ENCODE measurements at places on chromosomes 2 and 18.

DNA sequence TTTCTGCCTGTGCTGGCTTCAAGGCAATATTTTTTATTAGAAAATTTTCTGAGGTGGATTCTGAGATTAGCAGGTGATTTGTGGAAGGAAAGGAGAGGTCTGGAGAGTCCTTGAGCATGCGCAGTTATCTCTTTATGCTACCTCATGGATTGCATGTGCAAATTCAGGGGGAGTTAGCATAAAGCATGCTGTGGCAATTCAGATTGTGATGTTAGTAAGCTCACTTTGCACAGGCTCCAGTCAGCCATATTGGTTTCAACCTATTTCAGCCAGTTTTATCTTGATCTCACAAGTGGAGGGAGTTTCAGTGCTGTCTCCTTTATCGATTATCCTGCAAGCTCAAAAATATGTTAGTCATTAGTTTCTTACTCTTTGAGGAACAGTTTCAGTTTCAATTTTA lies 2012.3 kb upstream of the PIK3C3 start:
- DNase-seq: no peak

- no peak for DNase-seq
Observed at GRCh38 chr2:235897992-235898391, 270.2 kb downstream of the GBX2 start.

DNA sequence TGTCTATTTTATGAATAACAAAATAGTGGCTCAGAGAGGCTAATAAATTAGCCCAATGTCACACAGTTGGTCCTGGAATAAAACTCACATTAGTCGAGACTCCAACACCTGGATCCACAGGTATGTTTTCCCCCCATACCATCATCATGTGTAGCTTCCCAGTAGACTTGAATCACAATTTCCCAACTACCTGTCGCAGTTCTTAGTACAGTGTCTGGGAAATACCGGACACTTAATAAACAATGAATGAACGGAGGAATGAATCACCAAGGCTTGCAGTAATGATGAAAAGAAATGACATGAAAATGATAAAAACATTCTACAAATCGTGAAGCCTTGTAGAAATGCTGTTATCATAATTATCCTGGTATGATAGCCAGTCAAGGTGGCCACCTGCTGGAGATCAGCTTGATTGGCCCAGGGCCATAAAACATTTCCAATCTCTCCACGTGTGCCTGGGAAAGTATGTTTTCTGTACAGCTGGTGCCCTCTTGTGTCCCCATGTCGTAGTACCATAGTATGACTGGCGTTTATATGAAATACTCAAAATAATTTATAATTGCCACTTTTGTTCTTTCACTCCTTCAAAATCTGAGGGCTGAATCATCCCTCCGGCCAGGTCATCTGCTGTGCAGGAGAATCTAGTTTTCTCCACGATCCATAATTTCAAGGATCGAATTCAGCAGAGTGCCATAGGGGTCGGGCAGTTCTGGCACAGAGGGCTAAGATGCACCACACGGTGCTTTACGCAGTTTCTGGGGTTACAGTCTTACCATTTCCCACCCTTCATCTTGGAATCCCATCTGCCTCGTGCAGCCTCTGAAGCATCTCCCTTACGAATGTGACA lies 95.4 kb downstream of the LAMA1 start:
- DNase-seq: peak; percentile 50

- DNase-seq: no peak
Observed at GRCh38 chr18:46001892-46002291, 34.8 kb upstream of the EPG5 start.

DNA sequence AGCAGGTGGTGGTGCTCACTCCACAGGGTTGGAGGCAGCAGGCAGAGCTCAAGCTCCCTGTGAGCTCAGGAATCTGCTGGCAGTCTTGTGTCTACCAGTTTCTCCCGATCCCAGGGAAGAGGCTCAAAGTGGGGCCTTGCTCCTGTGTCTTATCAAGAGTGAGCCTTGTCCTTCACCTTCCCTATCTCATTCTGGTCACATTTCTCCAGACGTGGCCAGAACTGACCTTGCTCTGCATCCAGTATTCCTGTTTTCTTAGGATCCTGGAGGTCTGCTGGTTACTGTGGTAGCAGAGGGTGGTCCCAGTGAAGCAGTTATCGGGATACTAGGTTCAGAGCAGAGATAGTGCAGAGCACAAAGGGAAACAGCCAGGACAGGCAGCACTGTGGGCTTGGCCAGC lies 47.1 kb upstream of the ASB18 start:
- no peak for DNase-seq

- DNase-seq: no peak
Observed at GRCh38 chr2:59276033-59276432, 1034.9 kb upstream of the FANCL start.

- DNase-seq: no peak
Observed at GRCh38 chr2:25023333-25023732, 18.5 kb upstream of the EFR3B start.

GRCh38 chr2:45008296-45009129 lies 739 bp downstream of the SIX2 start:
- DNase-seq: no peak

GRCh38 chr2:187403568-187404260 lies 44.3 kb downstream of the CALCRL start:
- DNase-seq: no peak

- DNase-seq: no peak
Observed at GRCh38 chr2:10810202-10811161, 2.1 kb downstream of the PDIA6 start.

DNA sequence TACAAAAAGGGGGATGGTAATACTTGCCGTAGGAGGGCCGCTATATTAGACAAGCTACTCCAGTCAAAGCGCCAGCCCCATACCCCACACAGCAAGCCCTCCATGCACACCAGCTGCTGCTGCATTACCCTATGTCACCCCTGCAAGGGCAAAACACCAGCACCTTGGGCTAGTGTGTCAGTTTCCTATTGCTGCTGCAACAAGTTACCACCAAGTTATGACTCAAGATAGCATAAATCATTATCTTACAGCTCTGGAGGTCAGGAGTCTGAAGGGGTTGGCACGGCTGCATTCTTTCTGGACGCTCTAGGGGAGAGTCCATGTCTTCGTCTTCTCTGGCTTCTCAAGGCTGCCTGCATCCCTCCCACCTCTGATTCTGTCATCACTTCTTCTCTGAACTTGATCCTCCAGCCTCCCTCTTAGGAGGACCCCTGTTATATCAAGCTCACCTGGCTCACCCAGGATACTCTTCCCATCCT lies 88.6 kb upstream of the ACAA2 start:
- no peak for DNase-seq

GRCh38 chr18:32867936-32868335 lies 95.1 kb upstream of the KLHL14 start:
- DNase-seq: no peak

- no peak for DNase-seq
Observed at GRCh38 chr2:25822190-25823117, 55.8 kb downstream of the ASXL2 start.

- no peak for DNase-seq
Observed at GRCh38 chr2:47869859-47870595, 36.3 kb downstream of the FBXO11 start.

- no peak for DNase-seq
Observed at GRCh38 chr2:161386228-161386824, 29.8 kb upstream of the TBR1 start.

DNA sequence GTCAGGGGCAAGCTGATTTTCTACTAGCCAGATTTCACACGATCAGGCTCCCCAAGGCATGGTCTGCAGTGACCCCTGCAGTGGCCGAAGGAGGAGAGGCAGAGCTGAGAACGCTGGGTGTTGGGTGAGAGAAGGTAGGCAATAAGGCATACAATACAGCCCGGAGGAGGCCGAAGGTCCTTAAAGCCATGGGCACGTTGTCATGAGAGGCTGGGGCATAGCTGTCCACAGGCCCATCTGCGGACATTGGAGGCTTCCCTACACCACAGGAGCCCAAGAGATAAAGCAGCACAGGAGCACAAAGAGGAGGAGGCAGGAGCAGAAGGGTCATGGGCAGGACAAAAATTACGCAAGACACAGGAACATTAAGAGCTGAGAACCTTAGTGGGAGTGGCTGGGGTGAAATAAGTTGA lies 16.7 kb upstream of the BZW1 start:
- no peak for DNase-seq

DNA sequence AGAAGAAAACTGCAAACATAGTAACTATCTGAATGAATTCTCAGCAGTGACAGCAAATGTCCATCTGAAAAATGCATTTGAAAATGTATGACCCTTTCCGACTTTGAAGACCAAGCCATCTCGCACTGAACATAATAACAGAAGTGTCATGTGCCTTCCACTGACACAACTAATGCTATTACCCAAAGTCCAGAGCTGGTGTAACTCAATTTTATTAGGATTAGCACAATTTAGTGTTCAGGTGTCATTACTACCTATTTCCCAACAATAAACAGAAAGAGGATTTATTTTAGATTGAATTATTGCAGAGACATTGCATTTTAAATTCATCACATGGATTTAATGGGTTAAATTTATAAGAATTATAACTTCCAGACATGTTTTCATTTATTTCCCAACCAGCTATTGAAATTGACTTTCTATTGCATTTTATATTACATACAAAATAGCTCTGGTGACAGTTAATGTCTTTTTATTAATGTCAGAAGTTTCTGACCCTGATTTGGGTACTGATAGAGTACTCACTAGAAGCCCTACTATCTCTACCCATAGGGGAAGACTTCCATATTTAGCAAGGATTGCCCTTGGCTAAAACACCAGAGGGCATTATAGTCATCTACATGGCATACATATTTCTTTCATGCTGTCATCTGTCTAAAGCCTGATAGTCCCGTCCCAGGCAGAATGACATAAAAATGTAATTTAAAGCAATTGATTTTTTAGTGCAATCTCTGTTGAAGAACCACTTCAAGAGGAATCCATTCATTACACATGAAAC lies 7.0 kb upstream of the STK39 start:
- DNase-seq: peak; percentile 64

- no peak for DNase-seq
Observed at GRCh38 chr2:64226611-64227010, 82.4 kb upstream of the PELI1 start.

- no peak for DNase-seq
Observed at GRCh38 chr2:182368446-182368845, 58.4 kb downstream of the PDE1A start.

GRCh38 chr2:75787532-75788132 lies 76.9 kb upstream of the GCFC2 start:
- peak; percentile 8 for DNase-seq

Measured in hepatic stellate cell (primary cell).